ENCODE measurements at places on chromosomes 11 and 22.
A peak's percentile ranks its signal among the peaks of the same experiment; 100 is the strongest.

DNA sequence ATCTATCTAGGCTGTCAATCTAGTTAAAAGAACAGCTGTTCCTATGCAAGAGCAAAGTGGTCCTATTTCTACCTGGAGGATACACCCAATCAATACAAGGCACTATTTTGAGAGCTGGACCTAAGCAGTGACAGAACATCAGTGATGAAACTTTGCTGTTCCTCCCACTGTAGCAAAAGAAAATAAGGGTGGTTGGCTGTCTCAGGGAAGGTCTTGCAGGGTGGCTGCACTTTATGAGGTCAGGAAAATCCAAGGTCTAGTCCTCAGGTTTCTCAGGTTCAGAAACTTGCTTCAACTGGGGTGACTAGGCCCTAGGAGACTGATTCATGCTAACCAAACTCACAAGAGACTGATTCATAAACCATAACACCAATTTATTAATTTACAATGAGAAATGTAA, 11.6 kb downstream of the CPSF7 start:
- DNase-seq: no peak

- peak; percentile 20 for DNase-seq
Measured at GRCh38 chr11:61581030-61581928, at the start of gene SYT7. SYT7 (minus strand) TSS chr11:61581076; CDS start chr11:61580820, 256 bp downstream.

DNA sequence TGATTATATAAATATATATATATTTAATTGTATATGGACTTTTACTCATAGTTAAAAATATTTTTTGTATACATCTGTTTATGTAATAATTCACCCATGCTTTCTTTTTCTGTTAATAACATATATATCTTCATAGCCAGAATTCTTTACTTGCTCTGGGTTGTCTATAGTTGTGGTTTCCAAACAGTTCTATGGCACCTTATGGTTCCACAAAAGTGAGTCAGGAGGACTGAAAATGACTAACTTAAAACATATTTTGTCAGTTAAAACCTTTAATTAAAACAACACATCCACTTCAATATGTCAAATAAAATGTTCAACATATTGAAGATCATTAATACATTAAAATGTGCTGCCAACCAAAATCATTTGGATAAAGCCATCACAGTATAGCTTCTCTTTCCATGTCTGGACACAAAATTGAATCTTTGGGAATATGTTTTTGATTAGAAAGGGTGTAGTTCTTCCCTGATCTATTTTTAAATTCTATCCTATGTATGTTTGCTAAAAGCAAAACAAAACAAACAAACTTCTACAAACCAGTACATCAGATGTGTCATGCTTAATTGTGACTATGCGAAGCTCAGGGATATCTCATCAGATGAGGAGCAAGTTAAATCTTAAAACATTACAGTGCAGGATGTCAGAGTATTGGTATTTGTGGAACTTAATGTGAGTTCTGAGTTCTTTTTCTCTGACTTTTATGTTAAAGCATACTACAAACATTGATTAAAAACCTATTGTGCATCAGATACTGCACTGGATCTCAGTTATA, 1488.4 kb upstream of the TENM4 start:
- DNase-seq: no peak

- no peak for DNase-seq
Measured at GRCh38 chr11:45732343-45732742, 66.9 kb upstream of the CHST1 start.

- no peak for DNase-seq
Measured at GRCh38 chr22:49398646-49399045, 429.0 kb downstream of the BRD1 start.

- DNase-seq: no peak
Measured at GRCh38 chr11:27381238-27381666, 18.2 kb upstream of the CCDC34 start.
